ENCODE measurements at places on chromosomes 6 and 20.

GRCh38 chr6:38024908-38025307, 205.4 kb downstream of the ZFAND3 start:
- no peak for DNase-seq

DNA sequence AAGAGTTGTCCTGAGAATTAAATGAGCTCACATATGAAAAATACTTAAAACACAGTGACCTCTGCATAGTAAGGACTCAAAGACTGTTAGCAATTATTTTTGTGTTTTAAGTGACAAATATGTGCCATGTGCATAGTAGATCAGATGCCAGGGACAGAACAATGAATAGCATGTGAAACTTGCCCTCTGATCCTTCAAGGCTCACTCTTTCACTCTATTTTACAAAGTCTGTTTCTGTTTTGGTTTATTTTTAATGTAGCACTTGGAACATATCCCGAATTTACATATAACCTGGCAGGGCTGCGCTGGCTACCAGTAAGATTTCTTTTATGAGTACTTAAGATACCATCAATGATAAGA, 135.5 kb upstream of the TNFAIP3 start:
- DNase-seq: no peak

GRCh38 chr6:139762587-139763031, 388.2 kb upstream of the CITED2 start:
- no peak for DNase-seq

DNA sequence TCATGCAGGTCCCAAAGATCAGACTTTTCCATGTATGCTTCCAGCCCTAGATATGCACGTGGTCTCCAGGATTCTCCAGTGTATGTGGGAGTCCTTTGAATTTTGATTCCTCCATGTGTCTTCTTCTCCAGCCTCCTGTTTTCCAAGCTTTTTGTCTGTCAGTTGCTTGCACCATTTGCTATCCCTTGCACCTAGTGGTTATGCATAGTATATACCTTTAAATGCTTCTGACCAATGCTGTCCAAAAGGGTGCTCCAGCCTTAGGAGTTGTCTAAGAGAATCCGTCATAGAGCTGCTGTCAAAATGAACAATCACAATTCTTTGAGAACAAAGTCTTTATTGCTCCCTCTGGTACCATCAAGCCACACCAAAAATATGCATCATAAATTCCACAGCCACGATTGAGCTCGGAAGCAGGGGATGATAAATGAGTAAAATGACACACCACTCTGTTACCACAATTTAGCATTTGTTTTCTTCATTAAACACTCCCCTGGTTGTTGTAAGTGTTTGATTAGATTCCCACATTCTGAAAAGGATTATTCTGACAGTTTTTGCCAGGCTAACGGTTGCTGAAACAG, 706.2 kb upstream of the GJE1 start:
- no peak for DNase-seq

GRCh38 chr20:22775671-22776139, 191.3 kb upstream of the FOXA2 start:
- no peak for DNase-seq

DNA sequence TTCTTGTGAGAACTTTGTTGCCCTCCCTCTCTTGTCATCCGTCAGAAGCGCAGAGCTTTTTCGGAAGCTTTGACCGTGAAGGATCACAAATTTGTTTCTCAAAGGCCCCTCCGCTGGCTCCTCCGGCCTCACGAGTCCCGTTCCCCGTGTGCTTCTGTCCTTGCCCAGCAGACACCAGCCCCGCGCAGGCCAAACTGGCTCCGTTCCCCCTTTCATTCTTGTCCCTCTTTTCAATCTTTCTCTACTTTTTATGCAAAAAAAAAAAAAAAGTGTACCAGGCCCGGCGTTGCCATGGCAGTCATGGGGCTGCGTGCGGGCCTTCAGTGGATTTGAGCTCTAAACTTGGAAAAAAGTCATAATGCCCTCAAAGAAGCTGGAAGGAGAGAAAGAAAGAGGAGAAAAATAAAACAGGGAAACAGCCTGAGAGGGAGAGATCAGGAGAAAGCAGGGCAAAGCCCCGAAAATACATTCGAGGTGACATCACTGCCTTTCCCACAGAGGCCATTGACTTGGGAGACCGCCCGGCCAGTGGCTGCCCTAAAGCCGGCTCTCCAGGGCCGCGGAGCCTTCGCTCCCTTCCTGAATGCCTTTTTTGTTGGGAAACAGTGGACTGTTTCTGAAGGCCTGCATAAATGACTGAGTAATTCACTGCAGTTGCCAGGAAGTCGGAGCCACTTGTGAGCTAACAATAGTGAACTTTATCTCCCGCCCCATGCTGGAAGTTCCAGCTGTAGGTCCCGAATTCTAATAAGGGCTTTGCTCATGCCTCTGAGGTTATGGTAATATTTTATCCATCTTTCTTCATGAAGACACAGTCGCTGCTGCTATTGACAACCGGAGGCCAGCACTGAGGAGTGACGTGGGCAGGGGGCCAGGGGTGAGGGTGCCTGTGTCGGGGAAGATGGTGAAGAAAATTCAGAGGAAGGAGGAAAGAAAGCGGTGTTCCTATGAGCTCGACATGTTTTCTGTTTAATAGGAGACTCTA, 670.9 kb downstream of the QKI start:
- DNase-seq: no peak

- no peak for DNase-seq
Observed at GRCh38 chr20:44022464-44022863, 107.8 kb downstream of the TOX2 start.

- DNase-seq: no peak
Observed at GRCh38 chr6:129651291-129651691, 58.7 kb downstream of the ARHGAP18 start.

DNA sequence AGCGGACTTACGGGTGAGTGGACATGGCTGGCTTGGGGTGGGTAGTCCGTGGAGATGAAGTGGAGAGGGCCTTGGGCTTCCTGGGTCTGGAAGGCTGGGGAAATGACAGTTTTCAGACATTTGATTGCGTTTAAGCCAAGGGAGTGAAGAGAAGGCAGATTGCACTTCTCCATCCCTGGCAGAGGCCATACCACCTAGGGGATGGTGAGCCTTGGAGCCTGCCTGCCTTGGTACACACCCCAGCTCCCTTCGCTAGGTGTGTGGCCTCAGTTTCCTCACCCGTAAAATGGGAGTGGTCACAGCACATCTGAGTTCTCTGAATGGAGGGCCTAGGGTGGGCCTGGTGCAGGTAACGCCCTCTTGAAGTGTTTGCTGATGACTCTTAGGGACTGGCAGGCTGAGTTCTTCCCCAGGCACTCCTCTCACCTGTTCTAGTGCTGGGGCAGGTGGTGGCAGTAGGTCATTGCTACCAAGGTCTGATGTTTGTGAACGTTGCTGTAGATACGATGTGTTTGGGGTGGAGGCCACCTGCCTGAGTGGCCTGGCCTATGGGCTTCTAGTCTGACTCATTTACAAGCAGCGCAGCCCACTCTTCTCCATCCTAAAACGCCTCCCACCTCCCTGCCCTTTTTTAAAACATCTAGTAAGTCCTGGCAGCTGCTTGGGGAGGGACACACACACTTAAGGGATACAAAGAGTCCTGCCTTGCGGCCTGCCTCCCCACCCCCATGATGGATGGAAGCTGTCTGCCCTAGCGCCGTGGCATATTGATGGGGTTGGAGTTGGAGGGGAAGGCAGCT, 2.3 kb downstream of the RBM38 start:
- peak; percentile 22 for DNase-seq

- no peak for DNase-seq
Observed at GRCh38 chr6:36691612-36692011, 6.0 kb upstream of the RAB44 start.

- DNase-seq: no peak
Observed at GRCh38 chr6:104928141-104928540, 28.8 kb upstream of the LIN28B start.

GRCh38 chr20:971346-971745, 30.8 kb downstream of the RSPO4 start:
- no peak for DNase-seq

- no peak for DNase-seq
Observed at GRCh38 chr20:48600470-48600945, 227.3 kb downstream of the PREX1 start.

DNA sequence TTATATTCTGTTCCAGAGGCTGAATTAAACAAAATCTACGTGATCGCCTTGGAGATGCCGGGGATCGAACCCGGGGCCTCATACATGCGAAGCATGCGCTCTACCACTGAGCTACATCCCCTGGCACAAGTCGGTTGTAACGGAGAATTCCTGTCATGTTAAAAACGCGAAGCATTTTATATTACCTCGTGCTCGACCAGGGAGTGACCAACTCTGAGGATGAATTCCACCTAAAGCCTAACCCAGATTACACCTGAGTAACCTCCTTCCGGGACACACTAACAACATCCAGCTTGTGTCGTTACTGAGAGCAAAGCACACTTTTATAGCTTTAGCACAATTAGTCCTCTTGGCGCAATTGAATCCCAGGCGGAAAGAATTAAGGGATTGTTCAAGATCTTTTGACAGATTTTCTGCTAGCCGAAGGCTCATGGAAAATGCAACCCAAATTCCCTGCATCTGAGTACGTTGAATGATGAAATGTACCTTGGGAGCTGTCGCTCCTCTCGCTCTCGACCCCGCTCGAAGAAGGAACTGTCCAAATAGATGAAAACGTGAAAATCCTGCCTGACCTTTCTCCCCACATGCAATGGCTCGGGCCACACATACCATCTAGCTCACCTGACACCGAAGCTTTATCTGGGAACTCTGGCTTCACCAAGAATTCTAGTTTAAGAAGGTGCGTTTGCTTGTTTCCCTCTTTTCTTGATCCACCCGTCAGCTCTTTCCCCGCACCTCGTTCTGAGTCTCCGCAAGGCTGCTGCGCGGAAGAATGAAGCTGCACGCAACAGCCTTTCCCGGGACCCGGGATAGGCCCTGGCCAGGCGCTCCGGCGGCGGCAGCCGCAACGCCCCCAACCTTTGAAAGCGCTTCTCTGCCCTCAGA, 148.3 kb downstream of the GPX5 start:
- DNase-seq: peak; percentile 69

- DNase-seq: no peak
Observed at GRCh38 chr20:46393967-46394366, 12.4 kb downstream of the ELMO2 start.

DNA sequence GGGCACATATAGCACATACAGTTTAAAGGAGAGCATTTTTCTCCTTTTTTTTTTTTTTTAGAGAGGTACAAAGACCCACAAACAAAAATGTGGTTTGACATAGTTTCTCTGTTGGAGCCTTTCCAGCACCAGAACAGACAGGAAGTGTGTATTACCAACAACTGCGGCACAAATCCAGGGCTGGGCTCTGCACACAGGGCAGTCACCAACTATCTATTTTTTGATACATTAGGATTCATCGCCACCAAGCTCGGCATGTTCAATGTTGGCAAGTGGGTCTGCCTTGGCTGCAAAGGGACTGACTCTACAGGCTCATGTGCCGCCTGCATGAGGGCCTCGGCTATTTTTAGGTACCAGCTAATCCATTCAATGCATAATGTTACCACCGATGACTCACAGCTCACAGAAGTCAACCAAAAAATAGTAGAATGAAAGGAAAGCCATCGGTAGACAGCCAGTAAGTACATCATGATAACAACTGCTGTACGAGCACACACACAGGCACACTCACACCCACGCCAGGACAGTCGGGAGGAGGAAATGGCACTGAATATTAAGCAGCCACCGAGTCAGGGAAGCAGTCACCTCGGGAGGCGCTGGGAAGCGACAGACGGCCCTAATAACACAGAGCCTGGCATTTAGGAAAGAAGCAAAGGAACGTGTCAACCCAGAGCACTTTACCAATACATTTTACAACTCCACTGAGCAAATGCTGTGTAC, 81.6 kb downstream of the GMPR start:
- peak; percentile 17 for DNase-seq

- DNase-seq: no peak
Observed at GRCh38 chr6:35977308-35977707, 47.1 kb downstream of the SLC26A8 start.

DNA sequence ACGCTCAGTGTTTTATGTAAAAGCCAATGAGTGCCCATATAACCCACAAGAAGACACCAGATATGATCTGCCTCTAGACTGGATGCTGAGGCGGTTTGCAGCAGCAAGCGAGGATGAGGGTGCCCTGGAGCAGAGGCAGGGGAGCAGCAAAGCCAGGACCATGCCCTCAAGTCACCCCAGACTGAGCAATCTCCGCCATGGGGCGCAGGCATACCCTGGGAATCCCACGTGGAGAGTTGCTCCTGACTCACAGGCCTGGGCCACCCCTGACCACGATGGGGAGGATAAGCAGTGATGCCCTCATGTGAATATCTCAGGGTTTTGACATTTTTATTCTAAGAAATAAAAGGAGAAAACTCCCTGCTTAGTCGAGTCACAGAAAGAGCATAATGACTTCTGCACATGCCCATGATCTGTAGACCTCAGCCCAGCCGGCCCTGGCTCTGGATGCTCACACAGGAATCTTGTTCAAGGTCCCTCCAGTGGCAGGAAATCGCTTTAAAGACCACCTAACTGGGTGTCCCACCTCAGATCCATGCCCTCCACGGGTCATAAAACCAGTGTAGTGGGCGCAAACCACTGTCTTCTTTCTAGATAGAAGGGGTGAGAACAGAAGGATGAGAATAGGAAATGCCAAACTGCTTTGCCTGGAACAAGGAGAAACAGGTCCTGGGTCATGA, 138.3 kb upstream of the SNX9 start:
- no peak for DNase-seq

DNA sequence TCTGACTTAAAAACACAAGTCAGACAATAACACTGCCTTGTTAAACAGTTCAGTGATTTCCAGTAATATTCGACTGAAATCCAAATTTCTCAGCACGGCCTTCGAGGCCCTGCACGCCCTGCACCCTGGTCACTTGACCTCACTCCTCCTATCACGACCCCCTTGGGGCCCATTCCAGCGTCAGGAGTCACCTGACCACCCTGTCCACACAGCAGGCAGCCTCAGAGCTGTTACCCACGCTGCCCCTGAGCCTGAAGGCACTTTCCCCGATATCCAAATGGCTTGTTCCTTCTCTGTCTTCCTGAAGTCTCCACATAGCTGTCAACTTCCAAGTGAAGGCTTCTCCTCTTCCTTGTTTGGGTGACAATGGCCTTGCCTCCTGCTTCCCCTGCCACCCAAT, 33.1 kb upstream of the SMOC2 start:
- no peak for DNase-seq

DNA sequence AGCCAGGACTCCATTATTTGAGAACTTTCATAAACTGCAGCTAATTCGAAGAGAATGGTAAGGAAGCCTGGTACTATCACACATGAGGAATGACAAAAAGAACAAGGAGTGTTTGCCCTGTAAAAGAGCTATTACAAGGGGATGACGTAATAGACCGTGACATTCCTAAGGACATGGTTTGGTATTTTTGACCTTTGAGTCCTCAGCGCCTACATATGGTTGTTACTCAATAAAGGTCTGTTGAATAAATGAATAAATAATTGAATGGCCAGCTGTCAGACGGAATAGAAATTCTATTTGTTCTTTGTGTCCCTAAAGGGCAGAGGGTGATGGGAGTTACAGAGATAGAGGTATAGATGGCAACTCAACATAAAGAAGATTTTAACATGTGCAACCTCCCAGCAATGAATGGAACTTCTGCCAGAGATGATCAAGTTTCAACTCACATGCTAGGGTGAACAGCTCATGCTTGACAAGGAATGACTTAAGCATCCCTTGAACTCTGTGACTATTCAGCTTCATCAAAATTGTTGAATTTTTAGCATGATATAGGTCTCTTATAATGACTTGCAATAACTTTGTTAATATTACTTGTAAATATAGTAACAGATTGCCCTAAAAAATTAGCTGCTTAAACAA, 115.4 kb downstream of the TENT5A start:
- DNase-seq: no peak
